ENCODE measurements at places on chromosomes 7 and 10.

DNA sequence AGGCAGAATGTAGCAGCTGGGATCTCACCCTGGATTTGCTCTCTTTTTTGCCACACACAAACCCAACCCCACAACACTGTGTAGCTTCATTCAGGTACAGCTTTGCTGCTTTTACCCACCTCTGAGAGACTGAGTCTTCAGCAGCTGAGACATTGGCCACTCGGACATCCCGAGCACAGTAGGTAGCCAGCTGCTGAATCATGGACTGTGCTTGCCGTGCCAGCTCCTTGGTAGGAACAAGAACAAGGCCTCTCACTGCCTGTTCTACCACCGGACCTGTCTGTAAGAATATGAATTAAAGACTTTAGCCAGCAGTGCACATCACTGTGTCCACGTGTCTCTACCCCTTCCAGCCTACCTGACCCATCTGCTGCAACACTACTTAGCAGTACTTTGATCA is 937 bp downstream of the DDX56 start:
- DNase-seq: no peak

- DNase-seq: no peak
Observed at GRCh38 chr10:74543276-74543675, 283.1 kb upstream of the KAT6B start.

DNA sequence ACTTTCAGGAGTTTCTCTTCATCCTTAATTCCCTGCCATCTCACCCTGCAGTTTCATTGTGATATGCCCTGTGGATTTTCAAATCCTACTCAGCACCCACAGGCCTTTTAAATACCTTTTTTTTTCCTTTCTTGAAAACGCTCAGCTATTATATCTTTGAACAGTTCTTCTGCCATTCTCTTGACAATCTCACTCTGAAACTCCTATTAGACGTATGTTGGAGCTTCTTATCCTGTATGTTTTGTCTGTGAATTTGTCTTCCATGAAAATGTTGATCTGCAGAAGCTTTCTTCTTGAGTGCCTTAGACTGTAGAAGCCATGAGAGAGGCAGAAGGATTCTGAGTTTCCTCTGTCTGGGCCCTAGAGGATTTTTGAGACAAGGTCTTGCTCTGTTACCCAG is 18.9 kb upstream of the YAE1 start:
- DNase-seq: no peak

GRCh38 chr10:47054974-47055373 is 143.7 kb downstream of the PTPN20 start:
- no peak for DNase-seq

DNA sequence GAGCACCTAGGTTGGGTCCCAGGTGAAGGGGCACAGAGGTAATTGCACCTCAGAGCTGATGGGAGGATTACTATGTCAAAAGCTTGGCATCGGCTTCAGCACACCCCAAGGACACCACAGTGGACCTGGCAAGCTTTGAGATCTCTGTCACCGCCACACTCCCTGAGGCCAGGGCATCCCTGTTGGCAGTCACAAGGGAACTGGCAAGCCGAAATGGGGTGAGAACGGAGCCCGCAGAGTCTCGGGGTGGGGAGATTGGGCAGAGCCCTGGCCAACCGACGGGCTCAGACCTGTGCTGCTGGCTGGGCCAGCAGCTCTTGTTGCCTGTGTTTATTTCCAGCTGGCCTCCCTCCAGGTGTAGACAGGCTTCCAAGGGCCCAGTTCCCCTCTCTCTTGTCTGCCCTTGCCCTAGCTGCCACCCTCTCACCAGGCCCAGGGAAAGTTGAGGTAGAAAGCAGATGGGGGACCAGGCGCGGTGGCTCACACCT is 2.5 kb downstream of the HSPB1 start:
- no peak for DNase-seq

- no peak for DNase-seq
Observed at GRCh38 chr7:22153432-22154142, 203.4 kb downstream of the RAPGEF5 start.

DNA sequence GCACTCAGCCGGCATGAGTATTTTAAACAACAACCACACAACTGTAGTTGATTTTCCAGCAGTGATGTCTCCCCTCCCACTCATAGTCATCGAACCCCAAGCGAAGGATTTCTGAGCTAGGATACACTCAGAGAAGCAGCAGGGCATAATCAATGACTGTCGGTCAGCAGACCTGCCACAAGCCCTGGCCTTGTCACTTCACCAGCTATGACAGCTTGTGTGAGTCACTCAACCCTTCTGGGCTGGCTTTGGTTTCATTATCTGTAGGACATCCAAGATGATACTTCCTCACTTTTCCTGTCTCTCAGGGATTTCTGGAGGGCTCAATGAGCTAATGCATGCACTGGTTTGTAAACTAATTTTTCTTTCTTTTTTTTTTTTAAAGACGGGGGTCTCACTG is 22.0 kb upstream of the UBE3C start:
- DNase-seq: no peak

DNA sequence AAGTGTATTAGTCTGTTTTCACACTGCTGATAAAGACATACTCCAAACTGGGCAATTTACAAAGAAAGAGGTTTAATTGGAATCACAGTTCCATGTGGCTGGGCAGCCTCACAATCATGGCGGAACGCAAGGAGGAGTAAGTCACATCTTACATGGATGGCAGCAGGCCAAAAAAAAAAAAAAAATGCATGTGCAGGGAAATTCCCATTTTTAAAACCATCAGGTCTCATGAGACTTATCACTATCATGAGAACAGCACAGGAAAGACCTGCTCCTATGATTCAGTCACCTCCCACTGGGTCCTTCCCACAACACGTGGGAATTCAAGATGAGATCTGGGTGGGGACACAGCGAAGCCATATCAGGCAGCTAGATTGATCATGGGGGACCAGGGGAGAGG is 136.8 kb downstream of the EXOC4 start:
- no peak for DNase-seq

- no peak for DNase-seq
Observed at GRCh38 chr7:5348134-5349004, 65.6 kb downstream of the SLC29A4 start.

DNA sequence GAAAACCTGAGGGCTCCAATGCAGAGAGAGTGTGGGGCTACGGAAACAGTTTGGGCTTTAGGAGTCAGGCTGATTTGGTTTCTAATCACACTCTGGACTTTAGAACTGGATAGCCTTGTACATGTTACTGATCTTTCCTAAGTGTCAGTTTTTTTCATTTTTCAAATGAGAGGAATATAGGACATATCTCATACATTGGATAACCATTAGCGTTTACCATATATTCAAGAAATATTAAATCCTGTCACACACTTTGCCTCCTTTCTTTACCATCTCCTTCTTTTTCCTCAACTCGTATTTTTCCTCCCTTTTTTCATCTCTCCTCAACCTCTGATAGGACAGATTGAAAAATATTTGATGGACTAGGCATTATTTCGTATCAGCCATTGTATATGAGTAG is 885.7 kb downstream of the LRMDA start:
- no peak for DNase-seq

- DNase-seq: no peak
Observed at GRCh38 chr7:27810186-27810585, 70.2 kb downstream of the TAX1BP1 start.
